ENCODE measurements at places on chromosomes 4 and X.

DNA sequence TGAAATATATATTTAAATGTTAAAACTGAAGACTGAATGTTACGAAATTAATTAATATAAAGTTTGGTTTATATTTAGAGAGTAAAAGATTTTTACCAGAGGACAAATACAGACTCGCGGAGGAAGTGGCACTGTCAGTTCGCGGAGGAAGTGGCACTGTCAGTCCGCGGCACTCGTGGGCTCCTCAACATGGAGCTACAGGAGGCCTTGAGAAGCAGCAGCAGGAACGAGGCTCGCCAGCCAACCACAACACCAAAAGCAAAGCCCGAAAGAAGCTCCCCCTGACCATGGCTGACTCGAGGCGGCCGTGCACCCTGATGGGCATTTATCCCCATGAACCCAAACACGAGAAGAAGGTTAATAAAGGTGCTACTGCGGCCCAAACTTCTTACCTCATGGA is 125.3 kb upstream of the PABPC4L start:
- DNase-seq: no peak

GRCh38 chr4:113645771-113646441 is 115.6 kb downstream of the CAMK2D start:
- no peak for DNase-seq

- DNase-seq: no peak
These were observed 173.6 kb upstream of the MED14 start for GRCh38 chrX:40908857-40909475.

DNA sequence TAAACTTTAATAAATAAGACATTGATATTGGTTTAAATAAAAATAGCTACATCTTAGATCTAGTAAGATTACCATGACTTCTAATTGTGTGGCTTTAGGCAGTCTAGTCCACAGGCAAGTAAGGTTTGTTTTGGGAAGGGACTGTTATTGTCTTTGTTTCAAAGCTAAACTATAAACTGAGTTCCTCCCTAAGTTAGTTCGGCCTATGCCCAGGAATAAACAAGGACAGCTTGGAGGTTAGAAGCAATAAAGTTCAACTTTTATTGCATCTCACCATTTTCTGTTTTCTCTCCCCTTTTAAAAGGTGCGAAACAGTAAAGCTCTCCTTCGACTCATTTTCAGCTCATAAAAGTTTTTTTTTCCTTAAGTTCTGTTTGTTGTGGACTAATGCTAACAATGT is 70.4 kb upstream of the S100G start:
- no peak for DNase-seq

DNA sequence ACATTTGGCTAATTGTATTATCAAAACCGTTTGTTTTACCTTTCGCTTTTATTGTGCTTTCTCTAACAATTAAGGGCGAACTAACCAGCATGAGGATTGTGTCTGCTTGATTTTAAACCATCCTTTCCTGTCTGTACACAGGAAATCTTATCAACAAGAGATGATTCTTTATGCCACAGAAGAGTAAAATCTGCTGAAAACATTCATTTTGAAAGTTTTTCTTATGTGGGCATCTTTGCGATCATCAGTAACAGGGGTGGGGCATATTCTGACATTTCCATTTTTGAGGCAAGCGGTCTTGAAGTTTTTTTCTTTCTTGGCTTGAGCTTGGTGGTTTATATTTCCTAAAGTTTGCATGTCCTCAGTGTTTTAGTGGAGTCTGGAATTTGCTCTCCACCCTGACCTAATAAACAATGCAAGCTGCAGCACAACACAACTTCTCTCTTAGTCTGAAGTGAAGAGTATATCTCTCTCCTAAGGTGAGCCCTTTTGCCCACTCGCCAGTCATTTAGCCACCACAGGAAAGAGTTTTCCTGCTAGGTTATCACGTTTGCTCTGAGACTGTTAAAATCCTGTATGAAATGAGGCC is 26.6 kb downstream of the NFKB1 start:
- DNase-seq: no peak

DNA sequence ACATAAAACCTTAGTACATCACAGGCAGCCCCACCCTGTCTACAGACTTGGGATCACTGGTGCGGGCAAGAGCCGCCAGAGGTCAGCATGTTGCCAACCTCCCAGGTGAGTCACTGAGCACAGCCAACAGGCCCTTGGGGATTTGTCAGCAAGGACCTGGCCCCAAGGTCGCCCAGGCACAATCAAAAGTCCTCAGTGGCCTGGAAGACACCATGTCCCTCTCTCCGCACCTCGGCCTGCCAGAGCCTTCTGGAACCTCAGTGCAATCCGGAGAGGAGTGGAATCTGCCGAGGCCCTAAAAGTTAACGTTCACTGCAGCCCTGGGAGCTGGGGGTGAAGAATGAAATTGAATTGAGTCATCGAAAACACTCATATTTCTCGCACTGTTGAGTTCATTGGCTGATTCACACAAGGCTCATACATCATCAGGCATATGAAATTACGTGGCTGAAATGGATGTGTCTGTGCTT is 74.3 kb downstream of the WFS1 start:
- DNase-seq: peak; percentile 33

- no peak for DNase-seq
These were observed 15.3 kb downstream of the ATP7A start for GRCh38 chrX:77925764-77926163.

Data from HS-27A (cell line).